T-cell (primary cell): ENCODE measurements at places on chromosomes 7 and 10. TPM values are rescaled to one million over a fixed set of nuclear protein-coding genes. Genes with fewer than 3 reads are reported as not detected.

Gene AQP1
- total RNA-seq, result 1.8 TPM

Gene FXYD4
- not detected for total RNA-seq

Gene GDF10
- 0.46 TPM for total RNA-seq

Gene MMP21
- total RNA-seq, result 0.47 TPM

- no peak for DNase-seq
Measured at GRCh38 chr7:91342346-91342745, 78.1 kb downstream of the FZD1 start.

DNA sequence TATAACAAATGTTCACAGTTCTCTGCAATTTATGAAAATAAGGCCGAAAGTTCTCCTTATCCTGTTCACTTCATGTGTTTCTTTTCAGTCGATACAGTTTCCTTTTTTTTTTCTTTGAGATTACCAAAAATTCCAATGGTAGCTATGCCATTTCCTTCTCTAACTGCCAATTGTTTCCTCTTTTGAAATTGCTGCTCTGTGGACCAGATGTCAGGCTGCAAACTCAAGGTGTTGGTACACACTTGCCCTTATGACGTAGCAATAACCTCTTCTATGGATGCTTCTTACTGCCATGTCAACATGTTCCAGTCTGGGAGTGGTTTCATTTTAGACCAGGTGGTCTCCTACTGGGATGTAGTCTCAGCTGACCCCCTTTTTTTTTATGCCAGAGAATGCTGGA lies 52.9 kb downstream of the CASD1 start:
- DNase-seq, result no peak

DNA sequence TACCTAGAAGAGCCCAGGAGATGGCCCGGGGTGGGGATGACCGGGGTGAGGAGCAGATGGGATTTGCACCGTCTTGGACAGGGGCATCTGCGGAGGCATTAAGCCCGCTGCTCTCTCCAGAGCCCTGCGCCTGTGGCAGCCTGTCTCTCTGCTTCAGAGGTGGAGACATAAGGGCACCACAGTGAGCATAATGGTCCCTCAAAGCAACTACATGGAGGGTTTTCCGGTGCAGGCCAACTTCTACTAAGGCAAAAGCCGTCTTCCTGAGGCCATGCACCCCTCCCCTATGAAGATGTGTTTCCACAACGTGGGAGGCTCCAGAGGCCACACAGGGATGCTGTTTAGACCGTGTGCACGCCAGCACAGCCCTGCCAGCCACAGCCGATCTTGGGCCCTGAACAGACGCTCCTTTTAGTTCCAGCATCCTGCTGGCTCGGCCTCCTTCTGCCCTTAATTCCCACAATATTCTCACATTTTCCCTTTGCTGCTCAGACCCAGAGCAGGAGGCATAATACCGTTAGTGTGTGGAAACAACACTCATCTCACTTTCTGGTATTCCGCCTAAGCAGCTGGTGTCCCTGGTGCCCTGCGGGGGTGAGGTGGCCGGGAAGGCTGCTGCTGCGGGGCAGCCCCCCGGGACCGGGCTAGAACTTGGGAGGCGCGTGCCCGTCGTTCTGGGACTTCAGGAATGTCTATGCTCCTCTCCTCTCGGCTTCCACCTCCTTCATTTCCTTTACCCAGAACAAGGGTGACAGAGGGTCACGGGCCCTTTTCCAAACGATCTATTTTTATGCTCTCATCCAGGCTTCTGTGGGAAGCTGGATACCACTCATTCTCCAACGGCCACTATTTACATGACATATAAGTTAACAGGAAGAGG lies 266.9 kb downstream of the TNS3 start:
- no peak for DNase-seq

DNA sequence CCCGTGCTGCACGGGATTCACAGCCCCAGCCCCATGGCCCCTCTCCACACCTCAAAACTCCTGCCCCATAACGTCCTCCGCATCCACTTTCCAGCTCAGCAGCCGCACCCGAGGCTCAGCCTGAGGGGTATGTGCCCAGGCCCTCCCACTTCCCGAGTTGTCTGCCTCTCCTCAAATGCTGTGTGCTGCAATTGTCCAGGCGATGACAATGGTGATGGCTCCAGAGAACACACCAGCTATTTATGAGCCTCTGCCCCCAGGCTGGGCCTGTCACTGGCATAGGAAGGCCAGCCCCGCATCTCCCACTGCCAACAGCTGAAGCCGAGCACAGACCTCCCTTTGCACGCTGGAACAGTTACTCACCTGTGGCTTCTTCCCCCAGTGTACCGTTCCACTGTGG lies 2.4 kb upstream of the LDB3 start:
- DNase-seq, result no peak

GRCh38 chr10:94677691-94678090 lies 5.8 kb upstream of the CYP2C18 start:
- DNase-seq, result no peak

DNA sequence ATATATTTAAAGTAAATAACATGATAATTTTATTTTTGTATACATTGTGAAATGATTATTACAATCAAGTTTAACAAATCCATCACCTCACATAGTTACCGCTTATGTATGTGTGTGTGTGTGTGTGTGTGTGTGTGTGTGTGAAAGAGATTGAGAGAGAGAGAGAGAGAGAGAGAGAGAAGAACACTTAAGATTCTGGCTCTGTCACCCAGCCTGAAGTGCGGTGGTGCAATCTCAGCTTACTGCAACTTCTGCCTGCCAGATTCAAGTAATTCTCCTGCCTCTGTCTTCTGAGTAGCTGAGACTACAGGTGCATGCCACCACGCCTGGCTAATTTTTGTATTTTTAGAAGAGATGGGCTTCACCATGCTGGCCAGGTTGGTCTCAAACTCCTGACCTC lies 17.8 kb downstream of the LYZL1 start:
- no peak for DNase-seq

DNA sequence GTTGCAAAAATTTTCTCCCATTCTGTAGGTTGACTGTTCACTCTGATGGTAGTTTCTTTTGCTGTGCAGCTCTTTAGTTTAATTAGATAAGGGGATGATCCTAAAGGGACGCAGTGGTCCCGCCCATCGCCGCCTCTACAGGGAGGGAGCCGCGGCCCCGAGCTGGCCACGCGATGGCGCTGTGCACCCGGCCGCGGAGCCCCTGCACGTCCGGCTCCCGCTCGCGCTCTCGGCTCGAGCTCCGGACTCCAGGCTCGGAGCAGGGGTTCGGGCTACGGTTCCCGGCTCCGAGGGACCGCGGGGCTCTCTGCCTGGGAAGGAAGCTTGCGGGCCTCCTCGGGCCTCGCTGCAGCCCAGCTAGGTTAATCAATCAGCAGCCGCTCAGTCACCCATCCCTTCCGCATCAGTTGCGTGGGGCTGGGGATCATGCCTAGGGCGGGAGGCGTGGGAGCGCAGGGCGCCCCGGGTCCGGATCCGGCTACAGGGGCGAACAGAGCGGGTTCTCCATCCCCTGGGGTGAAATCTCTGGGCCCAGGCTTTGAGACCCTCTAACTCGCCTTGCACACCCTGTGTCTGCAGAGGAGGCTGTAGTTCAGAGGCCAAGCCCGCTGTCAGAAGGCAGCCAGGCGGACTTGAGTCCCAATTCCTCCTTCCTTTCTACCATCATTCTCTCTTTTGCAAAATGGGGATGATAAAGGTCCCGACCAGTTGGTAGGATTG lies 97.9 kb downstream of the WDR11 start:
- DNase-seq, result peak; percentile 43

DNA sequence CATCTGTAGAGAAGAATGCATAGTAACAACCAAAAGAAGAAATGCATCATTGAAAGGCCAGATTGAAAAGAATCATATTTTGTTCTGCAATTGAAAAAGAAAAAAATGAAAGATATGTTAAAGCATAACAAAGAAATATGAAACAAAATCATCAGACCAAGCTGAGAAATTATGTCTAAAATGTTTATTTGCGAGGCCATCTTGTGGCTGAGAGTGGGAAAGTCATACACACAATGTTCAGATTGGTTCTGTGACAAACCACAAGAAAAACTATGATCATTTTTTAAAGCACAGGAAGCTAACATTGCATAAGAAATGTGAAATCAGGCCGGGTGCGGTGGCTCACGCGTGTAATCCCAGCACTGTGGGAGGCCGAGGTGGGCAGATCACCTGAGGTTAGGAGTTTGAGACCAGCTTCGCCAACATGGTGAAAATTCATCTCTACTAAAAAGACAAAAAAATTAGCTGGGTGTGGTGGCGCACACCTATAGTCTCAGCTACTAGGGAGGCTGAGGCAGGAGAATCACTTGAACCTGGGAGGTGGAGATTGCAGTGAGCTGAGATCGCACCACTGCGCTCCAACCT lies 36.6 kb downstream of the ABCB5 start:
- DNase-seq, result no peak
